Panc1 (cell line): ENCODE measurements at places on chromosomes 7 and 10. TPM values are rescaled to one million over a fixed set of nuclear protein-coding genes. Genes with fewer than 3 reads are reported as not detected.

DNA sequence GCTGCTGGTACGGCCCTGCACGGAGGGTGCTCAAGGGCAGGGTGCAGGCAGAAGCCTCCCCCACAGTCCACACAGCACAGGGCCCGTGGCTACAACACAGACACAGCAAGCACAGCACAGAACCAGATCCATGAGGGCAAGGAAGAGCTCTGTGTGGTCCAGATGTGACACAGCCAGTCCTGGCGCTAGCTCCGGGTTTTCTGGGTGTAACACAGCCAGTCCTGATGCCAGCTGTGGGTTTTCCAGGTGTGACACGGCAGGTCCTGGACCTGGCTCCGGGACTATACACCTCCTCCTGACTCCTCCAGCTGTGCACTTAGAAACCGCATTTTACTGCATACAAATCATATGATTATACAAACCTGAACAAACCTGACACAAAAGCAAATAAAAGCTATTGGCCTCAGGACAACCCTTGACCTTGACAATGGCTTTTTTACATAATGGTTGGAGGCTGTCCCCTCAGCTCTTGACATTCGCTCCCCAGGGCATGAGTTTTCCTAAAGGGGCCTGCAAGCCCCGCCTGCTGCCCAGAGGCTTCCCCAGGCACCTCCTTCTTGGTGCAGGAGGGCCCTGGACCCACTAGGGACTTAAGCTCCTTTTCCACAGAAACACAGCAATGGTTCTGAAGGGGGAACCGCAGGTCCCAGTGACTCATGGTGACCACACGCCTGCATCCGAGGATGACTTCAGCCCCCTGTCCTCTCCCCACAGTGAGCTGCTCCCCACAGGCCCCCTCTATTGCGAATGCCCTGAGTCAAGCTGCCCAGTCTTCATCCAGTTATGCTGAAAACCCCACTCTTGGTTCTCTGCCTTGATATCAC lies 209.6 kb downstream of the PTPRN2 start:
- no peak for DNase-seq

DNA sequence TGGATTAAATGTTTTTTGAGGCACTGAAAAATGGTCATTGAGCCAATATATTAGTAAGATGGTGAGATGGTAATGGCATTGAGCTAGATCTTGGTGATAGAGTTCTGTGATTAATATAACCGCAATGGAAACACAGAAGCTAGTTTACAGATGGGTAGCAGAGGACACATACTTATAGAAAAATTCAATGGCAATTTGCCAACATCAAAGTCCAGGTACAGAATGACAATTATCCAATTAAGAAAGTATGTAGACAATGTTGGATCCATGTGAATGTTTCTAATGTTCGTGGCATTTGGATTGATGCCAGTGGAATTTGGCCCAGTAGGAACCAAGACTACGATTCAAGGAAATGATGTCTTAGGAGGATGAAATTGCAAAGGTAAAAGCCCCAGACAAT lies 187.8 kb downstream of the GNAT3 start:
- DNase-seq: no peak

GRCh38 chr10:118760265-118760664 lies 5.5 kb upstream of the CACUL1 start:
- DNase-seq: no peak

- DNase-seq: no peak
These were observed 146.8 kb downstream of the SPAG6 start for GRCh38 chr10:22491931-22492615.

GRCh38 chr7:135386181-135386580 lies 123.7 kb downstream of the CNOT4 start:
- no peak for DNase-seq

GRCh38 chr7:115471891-115472290 lies 550.0 kb downstream of the MDFIC start:
- no peak for DNase-seq

- no peak for DNase-seq
These were observed 94.2 kb downstream of the INSYN2A start for GRCh38 chr10:127102176-127102575.

The NEUROD6 gene
- total RNA-seq: not detected

The EN2 gene
- total RNA-seq: 1.5 TPM

GRCh38 chr7:80232979-80233724 lies 98.5 kb downstream of the GNAI1 start:
- no peak for DNase-seq
